Bronchus fibroblast of lung (primary cell): ENCODE measurements at places on chromosomes 3 and 15. TPM values are rescaled to one million over a fixed set of nuclear protein-coding genes. Genes with fewer than 3 reads are reported as not detected.

The TNIK gene
- 3.0 and 4.0 TPM in 2 replicates for total RNA-seq

The CD200 gene
- 3.0 and 5.0 TPM in 2 replicates for total RNA-seq

The ZPLD1 gene
- not detected in 2 replicates for total RNA-seq

The NGRN gene
- total RNA-seq = 76.5 and 82.1 TPM in 2 replicates

The PRR20G gene
- not detected in 2 replicates for total RNA-seq

The PIGZ gene
- 0.34 and 0.59 TPM in 2 replicates for total RNA-seq

The KCNMB3 gene
- 0.34 and 0.89 TPM in 2 replicates for total RNA-seq

The LTF gene
- not detected in 2 replicates for total RNA-seq

The WNT7A gene
- not detected in 2 replicates for total RNA-seq

The SLCO3A1 gene
- 1.3 and 1.5 TPM in 2 replicates for total RNA-seq

The AGBL1 gene
- not detected in 2 replicates for total RNA-seq

The FAM174B gene
- total RNA-seq = 0.84 and 1.3 TPM in 2 replicates

The HYKK gene
- total RNA-seq = 7.4 TPM in 2 replicates

The NOX5 gene
- 0.15 TPM in 1 of 2 replicates, not detected in the other for total RNA-seq

The CPLX3 gene
- total RNA-seq = not detected in 2 replicates

The FBXO40 gene
- total RNA-seq = not detected in 2 replicates

The FMN1 gene
- 4.6 and 6.7 TPM in 2 replicates for total RNA-seq

The CADM2 gene
- 0.15 TPM in 1 of 2 replicates, not detected in the other for total RNA-seq

The PLOD2 gene
- total RNA-seq = 49.2 and 56.5 TPM in 2 replicates

The A4GNT gene
- total RNA-seq = not detected in 2 replicates

The GAP43 gene
- 0.45 and 0.50 TPM in 2 replicates for total RNA-seq

The CHST14 gene
- 17.1 and 19.0 TPM in 2 replicates for total RNA-seq

The HYAL1 gene
- 3.1 and 3.4 TPM in 2 replicates for total RNA-seq

The RHCG gene
- total RNA-seq = not detected in 2 replicates

The ZNF80 gene
- total RNA-seq = not detected in 2 replicates

The ADPRH gene
- 2.0 and 2.7 TPM in 2 replicates for total RNA-seq
